HepG2 (cell line): ENCODE measurements at places on chromosomes 5 and 9. TPM values are rescaled to one million over a fixed set of nuclear protein-coding genes. Genes with fewer than 3 reads are reported as not detected.

- DNase-seq, result peak; percentile 47
These were observed 137.7 kb downstream of the PRELID2 start for GRCh38 chr5:145697251-145697990.

DNA sequence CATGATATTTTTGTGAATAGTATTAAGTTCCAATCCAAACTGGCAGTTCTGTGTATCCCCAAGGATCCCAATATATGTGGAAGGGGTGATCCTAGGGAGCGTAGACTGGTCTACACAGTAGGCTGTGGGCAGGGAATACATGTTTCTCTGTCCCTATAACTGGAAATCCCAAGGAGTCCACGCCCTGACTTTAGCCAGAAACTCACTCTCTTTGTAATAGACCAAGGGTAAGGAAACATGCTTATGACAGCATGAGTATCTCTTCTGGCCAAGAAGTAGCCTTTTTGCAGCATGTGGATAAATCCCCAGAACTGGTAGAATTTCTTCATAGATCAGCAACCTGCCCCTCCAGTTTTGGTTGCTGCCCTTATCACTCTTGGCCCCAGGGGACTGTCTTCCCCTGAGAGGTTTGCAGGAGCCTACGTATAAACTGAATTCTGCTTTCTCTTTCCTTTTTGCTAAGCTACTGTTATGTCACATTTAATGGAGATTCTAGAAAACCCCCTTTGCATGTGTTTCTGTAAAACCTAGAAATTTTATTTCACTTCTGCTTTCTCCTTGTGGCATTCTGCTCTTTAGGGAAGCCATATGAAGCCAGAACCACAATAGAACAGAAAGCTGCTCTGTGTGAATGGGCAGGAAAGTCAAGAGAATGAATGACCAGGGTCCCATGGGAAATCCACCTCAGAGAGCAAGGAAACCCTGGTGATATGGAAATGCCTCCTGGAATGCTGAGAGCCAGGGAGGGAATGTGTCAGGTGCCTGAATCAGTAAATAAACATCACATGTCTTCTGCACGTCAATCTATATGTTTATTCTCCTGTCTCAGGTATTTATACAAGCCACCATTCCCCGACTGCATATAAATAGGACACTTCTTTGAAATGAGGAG, 3.5 kb downstream of the IFNA2 start:
- DNase-seq, result peak; percentile 36

Gene NMUR2
- polyA plus RNA-seq, result not detected in 2 replicates

GRCh38 chr5:4703931-4704458, 436.1 kb upstream of the ADAMTS16 start:
- DNase-seq, result no peak

Gene NKD2
- polyA plus RNA-seq, result 0.81 and 0.82 TPM in 2 replicates

DNA sequence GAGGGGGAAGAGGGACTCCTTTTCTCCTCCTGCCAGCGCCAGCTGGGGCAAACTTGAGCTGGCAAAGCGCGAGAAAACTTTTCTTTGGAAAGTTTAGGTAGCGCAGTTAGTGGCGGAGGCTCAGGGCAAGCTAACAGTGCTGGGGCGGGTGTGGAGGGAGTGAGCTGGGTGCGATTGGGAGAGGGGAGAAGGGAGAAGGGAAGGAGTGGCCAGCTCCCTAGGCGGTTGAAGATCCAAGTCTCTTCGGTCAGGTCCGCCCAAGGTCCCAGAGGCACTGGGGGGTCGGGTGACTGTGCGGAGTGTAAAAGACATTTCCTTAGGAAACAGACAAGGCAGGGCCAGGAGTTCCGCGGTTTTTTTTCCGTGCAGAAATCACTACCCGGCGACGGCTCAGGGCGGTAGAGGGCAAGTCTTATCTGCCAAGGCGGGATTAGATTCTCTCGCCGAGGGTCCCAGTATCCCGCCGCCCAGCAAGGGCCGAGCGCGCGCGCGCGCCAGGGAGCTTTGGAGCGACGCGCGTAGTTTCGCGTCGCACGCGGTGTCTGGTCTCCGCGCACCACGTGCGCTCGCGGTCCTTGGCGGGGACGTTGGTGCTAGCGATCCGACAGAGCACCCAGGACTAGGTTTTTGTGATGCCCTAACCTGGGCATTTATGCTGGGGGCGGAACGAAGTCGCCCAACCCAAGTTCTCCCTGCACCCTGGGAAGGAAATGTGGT, 33.6 kb upstream of the NFIB start:
- DNase-seq, result no peak

Gene BAAT
- 7.9 and 11.2 TPM in 2 replicates for polyA plus RNA-seq

Gene PIP5K1B
- polyA plus RNA-seq, result 12.5 and 17.5 TPM in 2 replicates

DNA sequence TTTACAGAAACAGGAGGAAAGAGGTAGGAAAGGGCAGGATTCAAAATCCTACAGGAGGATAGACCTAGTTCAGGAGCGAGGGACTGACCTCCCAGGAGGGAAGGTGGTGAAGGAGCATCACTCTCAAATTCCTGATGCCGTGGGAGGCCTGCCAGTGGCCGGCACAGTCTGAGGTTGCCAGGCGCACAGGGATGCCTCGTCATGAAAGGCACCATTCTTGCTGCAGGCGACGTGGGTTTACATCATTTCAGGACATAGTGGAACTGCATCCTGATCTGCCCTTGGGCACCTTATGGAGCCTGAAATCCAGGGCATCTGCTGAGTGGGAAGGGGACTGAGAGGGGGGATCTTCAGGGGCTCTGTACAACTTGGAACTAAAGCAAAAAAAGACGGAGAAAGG, 163.2 kb upstream of the S1PR3 start:
- DNase-seq, result no peak

Gene ABO
- not detected in 2 replicates for polyA plus RNA-seq

DNA sequence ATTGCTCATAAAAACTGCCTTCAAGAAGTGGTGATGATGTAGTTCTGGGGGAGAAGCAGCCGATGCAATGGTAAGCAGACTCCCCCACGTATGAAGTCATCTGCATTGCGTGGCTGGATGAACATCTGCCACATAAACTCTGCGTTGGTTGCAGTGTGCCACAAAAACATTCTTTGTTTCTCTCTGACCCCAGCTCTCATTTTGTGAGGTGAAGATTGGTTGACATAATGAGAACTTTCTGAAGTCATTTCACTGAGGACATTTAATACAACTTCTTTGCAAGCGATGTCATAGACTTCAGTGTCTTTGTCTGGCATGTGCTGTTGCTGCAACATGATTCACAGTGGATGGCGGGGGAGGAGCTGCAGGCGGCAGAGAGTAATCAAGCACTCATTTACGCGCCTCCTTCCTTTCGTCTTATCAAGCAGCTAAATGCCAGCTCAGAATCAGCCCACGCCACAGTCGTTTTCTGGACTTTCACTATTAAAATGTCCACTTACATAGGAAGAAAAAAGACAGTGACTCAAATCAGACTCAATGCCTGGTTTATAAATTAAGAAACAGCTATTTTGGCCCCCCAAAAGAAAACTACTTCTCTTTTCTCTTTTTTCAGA, 91.5 kb upstream of the NFIL3 start:
- DNase-seq, result no peak
